Foreskin fibroblast (primary cell): ENCODE measurements at places on chromosomes 2 and 18.

GRCh38 chr2:239429473-239430350 lies 28.9 kb upstream of the HDAC4 start:
- DNase-seq = peak; percentile 60

DNA sequence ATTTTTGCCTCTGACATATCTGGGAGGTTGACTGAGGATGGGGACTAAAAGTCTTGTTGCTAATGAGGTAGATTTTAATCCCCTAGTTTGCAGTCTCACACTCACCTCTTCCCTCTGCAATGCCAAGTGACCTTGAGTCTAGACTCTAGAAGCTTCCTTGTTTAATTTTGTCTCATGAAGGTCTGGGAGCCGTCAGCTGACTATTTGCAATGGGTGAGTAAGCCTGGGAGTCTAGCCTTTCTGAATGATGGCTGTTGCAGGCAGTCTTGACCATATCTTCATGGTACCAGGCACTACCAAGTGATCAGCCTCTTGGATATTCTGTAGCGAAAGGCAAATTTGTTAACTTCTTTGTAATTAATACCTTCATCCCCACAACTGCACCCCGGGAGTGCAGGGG lies 61.2 kb downstream of the ARHGAP15 start:
- DNase-seq = no peak

DNA sequence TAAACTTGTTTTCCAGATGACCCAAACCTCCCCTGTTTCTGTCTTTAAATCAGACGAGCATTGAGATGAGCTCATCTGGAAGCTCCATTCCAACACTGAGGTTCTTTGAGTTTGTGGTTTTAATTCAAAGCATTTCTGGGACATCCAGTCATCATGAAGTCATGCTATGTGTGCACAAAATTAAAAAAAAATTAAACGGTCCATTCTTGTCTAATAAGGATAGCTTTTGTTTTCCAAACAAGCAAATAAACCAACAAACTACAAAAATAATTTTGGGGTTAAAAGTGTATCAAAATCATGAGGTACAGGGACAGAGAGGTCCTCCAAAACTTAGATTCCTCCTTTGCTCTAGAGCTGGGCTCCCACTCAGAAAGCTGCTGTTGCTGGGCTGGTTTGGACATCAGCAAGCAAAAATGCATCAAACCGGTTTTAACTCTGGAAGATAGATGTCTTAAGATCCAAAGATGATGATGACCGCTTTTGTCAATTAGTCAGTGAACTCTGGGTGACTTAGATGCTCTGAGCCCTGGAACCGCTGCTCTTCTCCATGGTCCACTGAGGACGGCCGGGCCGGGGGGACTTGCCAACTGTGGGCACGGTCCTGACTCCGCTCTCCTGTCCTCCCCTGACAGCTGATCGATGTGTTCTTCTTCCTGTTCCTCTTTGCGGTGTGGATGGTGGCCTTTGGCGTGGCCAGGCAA lies 65.4 kb downstream of the TRPM8 start:
- peak; percentile 91 for DNase-seq

GRCh38 chr2:241215421-241215820 lies 26.9 kb downstream of the ANO7 start:
- DNase-seq = no peak

DNA sequence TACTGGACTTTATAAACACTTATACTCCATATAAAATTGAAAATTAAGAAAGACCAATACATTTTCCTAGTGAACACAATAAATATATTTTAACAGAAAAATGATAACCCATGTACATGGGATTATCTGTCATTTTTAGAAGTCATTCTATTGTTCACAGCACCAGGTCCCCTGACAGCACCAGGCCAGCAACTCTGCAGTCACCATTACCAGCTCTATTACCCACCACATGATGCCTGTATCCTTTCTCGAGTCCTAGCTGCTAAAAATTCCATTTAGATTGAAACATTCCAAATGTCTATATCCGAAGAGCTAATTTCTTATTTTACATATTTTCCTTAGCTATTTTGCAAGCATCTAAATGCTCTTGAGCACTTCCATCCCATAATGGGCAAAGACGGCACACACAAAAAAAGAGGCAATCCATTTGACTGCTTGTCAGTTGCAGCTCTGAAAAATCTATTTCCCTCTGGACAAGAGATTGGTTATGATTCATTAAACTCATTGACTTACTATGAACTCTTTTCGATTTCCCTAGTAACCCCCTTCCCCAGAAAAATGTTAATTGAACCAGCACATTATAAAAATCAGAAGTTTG lies 336.9 kb downstream of the RIT2 start:
- no peak for DNase-seq

DNA sequence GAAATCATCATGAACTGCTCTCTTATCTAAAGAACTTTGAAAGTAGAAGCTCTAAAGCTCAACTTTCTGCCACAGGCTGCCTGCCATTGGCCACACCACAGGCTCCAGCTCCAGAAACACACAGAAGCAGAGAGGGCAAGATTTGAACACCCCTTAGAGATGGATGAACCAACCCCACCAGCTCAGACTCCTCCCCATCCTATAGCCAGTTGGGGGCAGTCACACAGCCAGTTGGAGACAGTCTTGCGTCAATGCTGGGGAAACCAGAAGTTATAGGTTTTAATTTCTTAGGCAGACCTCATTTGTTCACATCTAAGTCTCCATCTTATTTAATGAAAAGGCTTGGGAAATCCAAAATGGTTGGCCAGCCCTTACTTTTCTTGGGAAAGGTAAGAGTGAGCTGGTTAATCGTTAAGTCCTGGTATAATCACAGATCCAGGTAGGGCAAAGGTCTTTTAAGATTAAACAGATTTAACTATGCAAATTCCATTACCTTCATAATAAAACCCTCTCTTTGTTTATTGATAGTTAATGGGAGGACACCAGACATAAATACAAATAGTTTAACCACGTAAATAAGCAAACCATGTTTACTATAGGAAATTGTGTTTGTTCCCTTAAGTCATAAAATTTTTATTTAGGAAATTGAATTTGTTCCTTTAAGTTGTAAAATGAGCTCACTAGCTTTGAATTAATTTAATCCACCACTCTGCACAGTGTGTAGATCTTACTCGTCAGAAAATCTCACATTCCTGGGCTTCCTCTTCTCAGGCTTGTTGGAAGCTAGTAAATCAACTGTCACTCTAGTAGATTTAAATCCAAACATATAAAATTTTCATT lies 28.0 kb downstream of the MRO start:
- no peak for DNase-seq
